ENCODE measurements at places on chromosomes 6 and 20.

- DNase-seq: peak; percentile 51
These were observed 16.4 kb downstream of the RREB1 start for GRCh38 chr6:7124114-7124513.

DNA sequence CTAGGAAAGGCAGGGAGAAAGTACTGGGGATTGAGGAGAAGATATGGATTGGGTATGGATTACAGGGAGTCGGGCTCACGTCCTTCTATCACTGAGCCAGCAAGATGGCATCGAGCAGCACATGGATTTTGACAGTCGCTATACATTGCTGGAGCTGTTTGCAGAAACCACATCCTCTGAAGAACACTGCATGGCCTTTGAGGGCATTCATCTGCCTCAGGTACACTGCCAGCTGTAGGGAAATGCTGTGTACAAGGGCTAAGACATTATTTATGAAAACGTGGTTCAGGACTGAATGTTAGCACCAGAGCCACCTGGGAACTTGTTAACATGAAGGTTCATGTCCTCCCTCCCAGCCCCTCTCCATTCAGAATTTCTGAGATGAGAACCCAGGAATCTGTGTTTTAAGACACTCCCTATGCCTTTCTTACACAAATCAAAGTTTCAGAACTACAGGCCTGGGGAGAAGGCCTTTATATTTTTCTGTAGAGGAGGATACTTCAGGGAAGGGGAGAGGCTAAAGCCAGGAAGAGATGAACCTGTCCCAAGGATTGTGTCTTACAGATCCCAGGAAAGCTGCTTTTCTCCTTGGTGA, 3.5 kb downstream of the CUL9 start:
- DNase-seq: no peak

GRCh38 chr6:83258517-83258916, 65.4 kb downstream of the RWDD2A start:
- DNase-seq: no peak

GRCh38 chr20:56395166-56395565, 2.7 kb downstream of the CSTF1 start:
- DNase-seq: no peak

DNA sequence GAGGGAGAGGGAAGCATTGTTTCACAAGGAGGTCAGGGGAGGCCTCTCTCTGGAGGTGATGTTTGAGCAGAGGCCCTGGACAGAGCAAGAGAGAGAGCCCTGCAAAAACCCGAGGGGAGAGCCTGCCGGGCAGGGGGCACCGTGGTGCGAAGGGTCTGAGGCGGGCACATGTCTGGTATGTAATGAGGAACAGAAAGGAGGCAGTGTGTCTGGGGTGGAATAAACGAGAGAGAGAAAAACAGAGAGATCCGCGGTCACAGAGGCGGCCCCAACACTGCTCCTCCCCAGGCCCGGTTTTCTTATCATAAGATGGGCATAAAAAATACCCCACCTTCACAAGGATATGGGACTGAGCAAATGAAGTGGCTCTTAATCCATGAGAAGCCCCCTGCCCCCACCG, 119.2 kb downstream of the PREX1 start:
- no peak for DNase-seq

GRCh38 chr6:13406781-13407180, 78.4 kb upstream of the TBC1D7 start:
- no peak for DNase-seq

- no peak for DNase-seq
These were observed 954.4 kb downstream of the PHF3 start for GRCh38 chr6:64589961-64590360.

DNA sequence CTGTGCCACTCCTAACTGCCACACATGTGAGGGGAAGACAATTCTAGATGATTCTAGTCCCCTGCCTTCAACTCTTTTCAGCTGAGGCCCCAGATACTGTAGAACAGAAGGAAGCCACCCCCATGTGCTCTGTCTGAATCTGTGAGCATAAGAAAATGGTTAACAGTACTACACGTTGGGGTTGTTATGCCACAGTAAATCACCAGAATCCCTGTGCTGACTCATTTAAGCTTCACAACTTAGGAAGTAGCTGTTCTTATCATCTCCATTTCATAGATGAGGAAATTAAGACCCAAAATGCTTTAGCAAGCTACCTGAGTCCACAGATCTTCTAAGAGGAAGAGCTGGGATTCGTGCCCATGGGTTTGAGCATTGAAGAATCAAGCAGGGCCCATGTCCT, 27.4 kb upstream of the SCRT2 start:
- DNase-seq: peak; percentile 58

- DNase-seq: peak; percentile 89
These were observed 24.7 kb downstream of the TTLL9 start for GRCh38 chr20:31894980-31895675.

DNA sequence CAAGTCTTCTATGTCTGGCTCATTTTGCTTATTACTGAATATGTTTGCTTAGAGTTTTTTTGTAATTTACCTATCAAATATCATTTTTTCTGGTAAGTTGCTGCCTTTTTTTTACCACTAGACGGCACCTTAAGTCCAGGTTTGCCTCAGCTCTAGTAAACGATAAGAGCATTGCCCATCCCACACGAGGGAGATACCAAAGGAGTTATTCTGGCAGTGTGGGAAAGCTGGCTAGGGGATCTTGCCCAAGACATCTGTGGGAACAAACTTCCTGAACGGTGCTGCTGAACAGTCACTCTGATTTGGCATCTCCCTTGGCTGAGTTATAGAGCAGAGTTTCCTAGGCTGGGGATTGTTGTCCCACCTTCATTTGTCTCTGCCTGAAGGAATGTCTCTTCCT, 306.4 kb downstream of the COL12A1 start:
- DNase-seq: no peak

Measured in common myeloid progenitor, CD34-positive (primary cell).